Ascending aorta (tissue), 2 donors: ENCODE measurements at places on chromosomes 4 and X.

DNA sequence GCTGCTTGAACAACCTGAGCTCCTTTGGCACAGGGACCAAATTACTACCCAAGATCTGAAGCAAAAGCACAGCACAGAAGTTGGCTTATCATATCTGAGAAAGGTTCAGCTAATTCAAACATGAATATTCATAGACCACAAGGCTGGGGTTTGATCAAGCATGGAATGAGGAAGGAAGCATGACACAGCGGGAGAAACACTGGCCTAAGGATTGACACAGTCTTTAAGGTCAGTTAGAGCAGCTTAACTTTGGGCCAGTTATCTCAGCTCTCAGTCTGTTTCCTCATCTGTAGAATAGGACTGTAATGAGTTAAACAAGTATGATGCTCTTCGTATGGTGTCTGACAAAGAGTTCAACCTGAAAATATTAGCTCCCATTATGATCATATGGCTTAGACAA, 88.5 kb upstream of the CBR4 start:
- DNase-seq: no peak

DNA sequence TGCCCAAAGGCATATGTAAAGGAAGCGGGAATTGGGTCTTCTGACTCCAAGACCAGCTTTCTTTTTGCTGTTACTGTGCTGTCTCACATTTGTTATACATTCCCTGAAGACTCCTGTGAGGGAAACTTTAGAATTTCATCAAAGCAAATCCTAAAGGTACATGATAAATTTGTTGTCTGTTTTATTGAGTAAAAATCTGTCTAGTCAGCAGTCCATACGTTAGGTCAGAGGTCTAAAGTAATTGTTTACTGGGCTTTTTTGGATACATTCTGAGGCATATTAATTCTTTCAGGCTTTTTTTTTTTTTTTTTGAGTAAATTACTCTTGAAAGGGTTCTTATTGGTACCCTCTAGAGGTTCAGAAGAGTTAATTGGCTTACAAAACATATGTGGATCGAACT, 347.2 kb downstream of the RPA4 start:
- no peak for DNase-seq

DNA sequence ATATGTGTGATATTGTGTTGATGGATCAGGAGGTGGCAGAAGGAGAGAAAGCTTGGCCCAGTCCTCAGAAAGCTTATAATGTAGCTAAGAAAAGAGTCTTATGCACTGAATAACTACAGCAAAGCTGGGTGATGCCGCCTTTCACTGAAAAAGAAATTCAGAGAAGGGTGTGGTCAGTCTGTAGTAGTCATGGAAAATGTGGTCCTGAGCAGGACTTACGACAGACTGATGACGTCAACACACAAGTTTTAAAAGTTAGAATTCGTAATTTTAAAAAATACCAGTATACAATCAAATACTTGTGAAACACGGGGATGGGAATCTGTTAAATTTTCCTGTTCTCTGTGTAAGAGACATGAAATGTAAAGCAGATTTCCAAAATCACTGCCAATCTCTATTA, 87.0 kb upstream of the RAPGEF2 start:
- no peak for DNase-seq

GRCh38 chr4:110851989-110852388, 229.1 kb upstream of the PITX2 start:
- DNase-seq: no peak

- no peak for DNase-seq
Observed at GRCh38 chr4:67103001-67103747, 442.1 kb downstream of the CENPC start.

- DNase-seq: no peak
Observed at GRCh38 chr4:120057416-120057815, 9.2 kb downstream of the MAD2L1 start.

- no peak for DNase-seq
Observed at GRCh38 chrX:20015945-20016615, 25.2 kb upstream of the BCLAF3 start.

DNA sequence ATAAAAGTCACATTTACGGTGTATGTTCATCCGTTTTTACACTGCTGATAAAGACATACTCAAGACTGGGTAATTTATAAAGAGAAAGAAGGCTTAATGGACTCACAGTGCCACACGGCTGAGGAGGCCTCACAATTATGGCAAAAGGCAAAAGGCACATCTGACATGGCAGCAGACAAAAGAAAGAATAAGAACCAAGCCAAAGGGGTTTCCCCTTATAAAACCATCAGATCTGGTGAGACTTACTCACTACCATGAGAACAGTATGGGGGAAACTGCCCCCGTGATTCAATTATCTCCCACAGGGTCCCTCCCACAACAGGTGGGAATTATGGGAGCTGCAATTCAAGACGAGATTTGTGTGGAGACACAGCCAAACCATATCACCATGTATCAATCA, 7.3 kb upstream of the GUCY1B1 start:
- DNase-seq: no peak

DNA sequence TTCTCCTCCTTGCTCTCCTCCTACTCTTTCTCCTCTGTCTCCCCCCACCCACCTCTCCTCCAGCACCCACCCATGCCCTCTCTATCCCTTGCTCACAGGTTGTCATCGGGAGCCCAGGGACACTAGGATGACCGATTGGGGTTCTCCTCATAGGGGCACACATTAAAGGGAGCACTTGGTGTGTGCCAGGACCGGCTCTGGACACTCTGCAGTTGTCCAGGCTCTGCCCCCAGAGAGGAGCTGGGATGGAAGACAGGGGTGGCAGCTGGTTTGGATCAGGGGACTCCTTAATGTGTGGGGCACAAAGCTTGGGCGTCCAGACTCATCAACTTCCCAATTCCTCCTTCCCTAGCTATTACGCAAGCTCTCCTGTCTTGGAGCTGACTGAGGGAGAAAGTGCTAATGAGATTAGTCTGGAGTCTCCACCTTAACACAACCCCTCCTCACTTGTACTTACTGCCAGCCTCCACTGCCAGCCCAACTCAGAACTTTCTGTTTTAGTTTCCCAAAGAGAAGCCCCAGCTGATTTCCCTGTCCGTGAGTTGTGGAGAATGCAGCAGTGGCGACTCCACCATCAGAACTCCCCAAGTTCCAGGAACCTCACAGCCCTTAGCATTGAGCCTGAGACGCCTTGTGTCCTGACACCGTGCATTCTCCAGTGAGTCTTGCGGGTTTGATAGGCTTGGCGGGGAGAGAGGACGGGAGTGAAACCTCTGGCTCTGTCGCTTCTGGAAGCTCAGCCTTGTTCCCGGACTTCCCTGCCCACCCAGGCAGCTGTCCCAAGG, 52.2 kb downstream of the CXorf49B start:
- DNase-seq: no peak

DNA sequence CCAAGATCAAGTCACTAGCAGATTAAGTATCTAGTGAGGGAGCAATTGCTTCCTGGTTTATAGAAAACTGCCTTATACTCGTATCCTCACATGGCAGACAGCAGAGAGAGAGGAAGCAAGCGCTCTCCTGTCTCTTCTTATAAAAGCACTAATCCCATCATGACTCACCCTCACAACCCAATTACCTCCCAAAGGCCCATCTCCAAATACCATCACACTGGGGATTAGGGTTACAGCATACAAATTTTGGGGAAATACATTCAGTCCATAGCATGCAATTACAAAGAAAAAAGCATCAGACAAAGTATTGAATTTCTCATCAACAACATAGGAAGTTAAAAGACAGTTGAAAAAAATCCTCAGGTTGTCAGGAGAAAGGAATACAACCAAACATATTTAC, 292.6 kb downstream of the IQCM start:
- no peak for DNase-seq

- DNase-seq: no peak
Observed at GRCh38 chr4:73844345-73844744, 7.9 kb downstream of the CXCL6 start.

GRCh38 chrX:43682726-43683125, 26.6 kb downstream of the MAOA start:
- no peak for DNase-seq

GRCh38 chr4:17531538-17532285, 16.7 kb downstream of the CLRN2 start:
- no peak for DNase-seq

GRCh38 chr4:101853691-101854090, 63.2 kb downstream of the BANK1 start:
- no peak for DNase-seq

DNA sequence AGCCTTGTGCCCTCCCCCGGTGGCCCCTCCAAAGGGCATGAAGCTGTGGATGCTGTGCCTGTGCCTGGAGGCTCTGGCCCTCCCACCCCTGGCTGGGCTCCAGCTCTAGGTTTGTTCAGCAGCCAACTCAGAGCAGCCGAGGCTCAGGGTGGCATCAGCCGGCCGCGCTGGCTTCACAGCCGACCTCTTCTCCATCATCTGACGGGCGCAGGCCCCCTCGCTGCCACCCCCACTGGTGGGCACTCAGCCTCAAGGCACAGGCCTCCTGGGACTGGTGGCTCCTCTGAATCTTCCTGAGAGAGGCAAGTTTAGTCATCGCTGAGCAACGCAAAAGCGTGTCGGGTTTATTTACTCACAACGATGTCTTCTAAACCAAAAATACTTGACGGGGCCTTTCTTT, 46.0 kb downstream of the PCGF3 start:
- no peak for DNase-seq

- no peak for DNase-seq
Observed at GRCh38 chrX:5695971-5696370, 532.7 kb downstream of the NLGN4X start.

- no peak for DNase-seq
Observed at GRCh38 chrX:17375637-17376430, 834 bp downstream of the NHS start.

GRCh38 chrX:40090050-40090804, 7.5 kb downstream of the BCOR start:
- no peak for DNase-seq

- DNase-seq: no peak
Observed at GRCh38 chr4:123418351-123418931, 21.8 kb downstream of the SPRY1 start.

GRCh38 chr4:104868533-104868932, 278.1 kb upstream of the TET2 start:
- DNase-seq: no peak

DNA sequence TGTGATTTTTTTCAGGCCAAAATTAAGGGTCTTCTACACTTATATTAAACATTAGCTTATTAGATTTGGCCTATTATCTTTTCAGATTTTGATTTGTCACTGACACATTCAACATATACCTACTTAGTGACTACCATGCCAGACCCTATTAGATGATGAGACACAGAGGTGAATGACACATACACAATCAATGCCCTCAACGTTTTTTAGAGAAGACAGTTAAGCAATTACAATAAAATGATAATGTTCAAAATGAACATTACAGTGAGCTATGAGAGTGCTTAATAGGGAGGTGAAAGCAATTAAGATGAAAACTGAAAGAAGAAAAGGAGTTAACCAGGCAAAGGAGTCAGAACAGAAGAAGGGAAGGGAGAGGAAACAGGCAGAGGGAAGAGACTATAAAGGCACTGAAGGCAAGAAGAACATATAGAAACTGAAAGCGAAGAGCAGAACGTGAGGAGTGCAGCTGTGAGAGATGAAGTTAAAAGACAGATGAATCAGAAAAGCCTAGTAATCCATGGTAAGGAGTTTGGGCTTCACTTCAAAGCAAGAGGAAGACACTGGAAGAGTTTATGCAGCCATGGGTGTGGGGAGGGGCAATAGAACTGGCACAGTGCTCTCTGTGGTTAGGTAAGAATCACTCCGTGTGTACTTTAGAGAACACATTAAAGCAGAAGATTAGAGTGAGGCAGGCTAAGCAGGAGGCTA, 119.0 kb downstream of the REELD1 start:
- no peak for DNase-seq

GRCh38 chr4:101527188-101527587, 179.9 kb upstream of the PPP3CA start:
- no peak for DNase-seq
